ENCODE measurements at places on chromosomes 12 and 14. TPM values are rescaled to one million over a fixed set of nuclear protein-coding genes. Genes with fewer than 3 reads are reported as not detected.

Gene NRIP2
- total RNA-seq, result not detected

- no peak for DNase-seq
Observed at GRCh38 chr14:99181241-99181640, 90.8 kb downstream of the BCL11B start.

Gene MEG3
- not detected for total RNA-seq

- no peak for DNase-seq
Observed at GRCh38 chr14:31389946-31390345, 30.4 kb downstream of the HEATR5A start.

- DNase-seq, result no peak
Observed at GRCh38 chr12:51103977-51104376, 20.6 kb upstream of the CSRNP2 start.

DNA sequence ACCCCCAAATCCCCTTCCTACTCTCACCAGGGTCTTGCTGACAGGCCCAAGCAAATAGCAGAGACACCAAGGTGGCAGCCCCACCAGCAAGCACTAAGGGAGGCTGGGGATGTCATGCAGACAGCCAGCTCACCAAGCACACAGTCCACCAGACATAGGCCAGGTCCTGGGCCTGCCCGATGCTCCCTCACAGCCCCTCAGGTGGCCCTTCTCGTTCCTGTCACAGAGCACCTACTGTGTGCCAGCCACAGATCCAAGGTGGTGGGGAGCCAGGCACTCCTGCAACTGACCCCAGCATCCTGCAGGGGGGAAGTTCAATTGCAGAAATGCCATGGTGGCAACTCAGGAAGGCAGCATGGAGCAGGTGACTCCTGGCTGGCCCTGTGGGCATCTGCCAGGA, 60.5 kb upstream of the PNMA1 start:
- DNase-seq, result no peak

Gene OR6C2
- not detected for total RNA-seq

GRCh38 chr14:99655521-99655920, 10.6 kb downstream of the HHIPL1 start:
- no peak for DNase-seq

GRCh38 chr12:15662983-15663659, 126.1 kb downstream of the EPS8 start:
- DNase-seq, result no peak

Gene GAS2L3
- total RNA-seq, result 0.10 TPM

GRCh38 chr14:100159094-100159864, at the start of gene DEGS2:
Gene DEGS2, minus strand, starts transcription at chr14:100159645. Its CDS starts 58 bp downstream, at chr14:100159587.
- peak; percentile 87 for DNase-seq

Measured in B cell (primary cell).